IMR-90 (cell line): ENCODE measurements at places on chromosomes 1 and 21. TPM values are rescaled to one million over a fixed set of nuclear protein-coding genes. Genes with fewer than 3 reads are reported as not detected.

The LEMD1 gene
- total RNA-seq, result not detected in 2 replicates

GRCh38 chr1:7281821-7282220, 489.3 kb upstream of the VAMP3 start:
- H3K4me1 ChIP-seq, result peaks cover 32% of the 10 kb centered on the region
- peak; percentile 95 for DNase-seq
- no peaks in the 10 kb centered on the region for H3K27me3 ChIP-seq

The TBX19 gene
- 0.18 and 0.28 TPM in 2 replicates for total RNA-seq

GRCh38 chr1:246674049-246674448, 50.2 kb upstream of the SCCPDH start:
- no peak overlapping the region for H3K27ac ChIP-seq
- no peak overlapping the region for H3K4me3 ChIP-seq
- DNase-seq, result no peak
- H3K36me3 ChIP-seq, result no peaks in the 10 kb centered on the region; the same call in 1 of the 2 replicates

- H3K27ac ChIP-seq, result no peak overlapping the region
- H3K27me3 ChIP-seq, result no peaks in the 10 kb centered on the region
- no peaks in the 10 kb centered on the region for H3K36me3 ChIP-seq
- no peak overlapping the region for H3K4me3 ChIP-seq
Observed at GRCh38 chr1:174204697-174205308, 45.5 kb downstream of the RABGAP1L start.

DNA sequence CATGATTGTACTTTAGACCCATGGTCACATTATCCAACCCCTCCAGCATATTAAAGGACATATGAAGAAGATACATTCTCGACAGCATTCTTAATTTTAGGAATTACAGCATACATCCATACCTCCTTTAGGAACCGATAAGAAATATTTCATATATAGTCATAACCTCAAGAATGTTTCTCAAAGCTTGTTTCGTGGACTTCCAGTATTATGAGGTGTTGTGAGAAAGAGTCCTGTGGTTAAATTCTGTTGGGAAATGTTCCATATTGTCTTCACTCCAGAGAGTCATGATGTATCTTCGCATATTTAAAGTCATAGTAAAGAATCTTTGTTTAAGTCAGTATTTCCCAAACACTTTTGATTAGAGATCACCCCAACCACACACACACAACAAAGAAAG, 321.0 kb upstream of the SNX7 start:
- H3K4me3 ChIP-seq, result no peak overlapping the region
- H3K4me1 ChIP-seq, result no peaks in the 10 kb centered on the region; the same call in 1 of the 2 replicates
- H3K27me3 ChIP-seq, result no peaks in the 10 kb centered on the region
- DNase-seq, result peak; percentile 80

DNA sequence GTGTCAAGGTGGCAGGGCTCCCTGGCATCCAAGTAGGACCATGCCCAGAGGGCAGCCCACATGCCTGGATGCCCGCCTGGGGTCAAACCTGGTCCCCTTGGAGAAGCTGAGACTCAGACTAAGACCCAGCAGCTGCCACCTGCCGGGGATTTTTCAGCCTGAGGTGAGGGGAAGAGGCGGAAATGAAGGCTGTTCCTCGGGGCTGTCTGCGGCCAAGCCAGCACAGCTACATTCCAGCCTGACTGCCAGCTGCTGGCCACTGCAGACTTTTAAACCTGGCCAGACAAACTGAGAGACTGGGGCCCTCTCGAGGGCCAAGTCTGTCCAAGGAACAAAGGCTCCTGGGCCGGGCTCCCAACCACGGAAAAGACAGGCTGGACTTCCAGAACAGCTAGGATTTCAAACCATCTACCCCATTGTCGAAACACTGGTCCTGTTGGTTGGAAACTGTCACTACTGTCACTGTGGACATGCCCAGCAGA, 21.9 kb upstream of the PLEKHG5 start:
- no peaks in the 10 kb centered on the region; the same call in 1 of the 2 replicates for H3K27me3 ChIP-seq
- DNase-seq, result no peak
- H3K4me3 ChIP-seq, result no peak overlapping the region
- H3K36me3 ChIP-seq, result no peaks in the 10 kb centered on the region
- H3K27ac ChIP-seq, result no peak overlapping the region

- H3K27ac ChIP-seq, result peak overlapping the region; percentile 70
- peaks cover 27% of the 10 kb centered on the region for H3K4me1 ChIP-seq
- no peak overlapping the region for H3K4me3 ChIP-seq
- no peak for DNase-seq
Observed at GRCh38 chr1:180152588-180152987, 2.1 kb upstream of the QSOX1 start.

- H3K4me1 ChIP-seq, result peaks cover 4% of the 10 kb centered on the region
- no peaks in the 10 kb centered on the region; the same call in 1 of the 2 replicates for H3K36me3 ChIP-seq
- no peaks in the 10 kb centered on the region for H3K27me3 ChIP-seq
- DNase-seq, result no peak
- no peak overlapping the region for H3K27ac ChIP-seq
Observed at GRCh38 chr1:230910755-230911117, 42.4 kb upstream of the C1orf198 start.

DNA sequence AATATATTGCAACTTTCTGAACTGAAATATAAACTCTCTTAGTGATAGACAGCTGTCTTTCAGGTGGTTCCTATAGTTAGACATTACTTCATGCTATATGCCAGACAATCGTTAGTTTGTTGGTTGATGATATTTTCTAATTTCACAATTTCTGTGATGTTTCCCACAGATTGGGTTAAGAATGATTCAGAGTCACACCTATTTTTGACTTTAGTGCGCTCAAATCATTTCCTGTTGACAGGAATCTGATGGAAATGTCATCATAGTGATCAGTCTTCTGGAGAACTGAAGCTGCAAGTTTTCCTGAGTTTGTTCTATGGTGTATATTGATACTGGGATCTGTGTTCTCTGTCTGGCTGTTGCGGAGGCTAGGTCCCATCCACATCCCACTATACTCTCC, 119.7 kb downstream of the C1orf21 start:
- no peaks in the 10 kb centered on the region for H3K36me3 ChIP-seq
- no peak for DNase-seq
- no peak overlapping the region for H3K4me3 ChIP-seq
- peaks cover 3% of the 10 kb centered on the region for H3K4me1 ChIP-seq
- no peak overlapping the region for H3K27ac ChIP-seq

GRCh38 chr1:34511802-34512201, 243.0 kb upstream of the GJB5 start:
- H3K36me3 ChIP-seq, result no peaks in the 10 kb centered on the region
- no peak overlapping the region for H3K4me3 ChIP-seq
- H3K27me3 ChIP-seq, result no peaks in the 10 kb centered on the region
- DNase-seq, result no peak

- DNase-seq, result no peak
- H3K4me1 ChIP-seq, result peaks cover 9% of the 10 kb centered on the region
- H3K36me3 ChIP-seq, result no peaks in the 10 kb centered on the region
- no peak overlapping the region for H3K27ac ChIP-seq
- no peak overlapping the region for H3K4me3 ChIP-seq
Observed at GRCh38 chr1:233061265-233061664, 110.9 kb downstream of the NTPCR start.

The SELE gene
- not detected in 2 replicates for total RNA-seq

The ATAD3C gene
- not detected in 2 replicates for total RNA-seq

The PTCH2 gene
- total RNA-seq, result under 0.01 TPM in 2 replicates

DNA sequence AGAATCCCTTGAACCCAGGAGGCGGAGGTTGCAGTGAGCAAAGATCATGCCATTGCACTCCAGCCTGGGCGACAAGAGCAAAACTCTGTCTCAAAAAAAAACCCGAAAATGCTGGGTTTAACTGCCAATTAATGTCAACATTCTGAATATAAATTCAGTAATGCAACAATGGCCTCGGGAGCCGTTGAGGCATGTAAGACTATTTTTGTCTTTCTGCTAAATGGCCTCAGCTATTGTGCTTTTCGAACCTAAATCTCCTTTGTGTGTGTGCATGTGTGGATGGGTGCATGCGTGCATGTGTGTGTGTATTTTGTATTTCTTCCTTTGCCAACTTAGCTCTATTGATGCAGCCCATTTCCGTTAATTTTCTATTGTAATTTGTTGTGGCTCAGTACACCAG, 31.6 kb downstream of the CLIC4 start:
- no peaks in the 10 kb centered on the region for H3K27me3 ChIP-seq
- H3K27ac ChIP-seq, result no peak overlapping the region
- no peak overlapping the region for H3K4me3 ChIP-seq
- DNase-seq, result no peak
- peaks cover 5% of the 10 kb centered on the region for H3K4me1 ChIP-seq
- peaks cover 6% of the 10 kb centered on the region for H3K36me3 ChIP-seq

GRCh38 chr1:152168535-152168868, 9.5 kb upstream of the RPTN start:
- no peak for DNase-seq
- no peaks in the 10 kb centered on the region for H3K36me3 ChIP-seq
- H3K4me3 ChIP-seq, result no peak overlapping the region
- no peaks in the 10 kb centered on the region for H3K4me1 ChIP-seq
- H3K27me3 ChIP-seq, result peaks cover 5% of the 10 kb centered on the region; the same call in 1 of the 2 replicates
- no peak overlapping the region for H3K27ac ChIP-seq

GRCh38 chr1:203638103-203638475, 11.5 kb downstream of the ATP2B4 start:
- no peak overlapping the region for H3K27ac ChIP-seq
- no peaks in the 10 kb centered on the region for H3K27me3 ChIP-seq
- no peak overlapping the region for H3K4me3 ChIP-seq
- no peak for DNase-seq

The ZNF695 gene
- 0.54 and 1.1 TPM in 2 replicates for total RNA-seq

The C1orf141 gene
- total RNA-seq, result not detected in 2 replicates

The CA6 gene
- not detected in 2 replicates for total RNA-seq

The CRNN gene
- not detected in 2 replicates for total RNA-seq

- H3K4me1 ChIP-seq, result no peaks in the 10 kb centered on the region
- H3K36me3 ChIP-seq, result no peaks in the 10 kb centered on the region
- no peak overlapping the region for H3K27ac ChIP-seq
- no peak for DNase-seq
Observed at GRCh38 chr1:86695400-86695799, 9.0 kb upstream of the SH3GLB1 start.
